ENCODE measurements at places on chromosomes 6 and 20.

DNA sequence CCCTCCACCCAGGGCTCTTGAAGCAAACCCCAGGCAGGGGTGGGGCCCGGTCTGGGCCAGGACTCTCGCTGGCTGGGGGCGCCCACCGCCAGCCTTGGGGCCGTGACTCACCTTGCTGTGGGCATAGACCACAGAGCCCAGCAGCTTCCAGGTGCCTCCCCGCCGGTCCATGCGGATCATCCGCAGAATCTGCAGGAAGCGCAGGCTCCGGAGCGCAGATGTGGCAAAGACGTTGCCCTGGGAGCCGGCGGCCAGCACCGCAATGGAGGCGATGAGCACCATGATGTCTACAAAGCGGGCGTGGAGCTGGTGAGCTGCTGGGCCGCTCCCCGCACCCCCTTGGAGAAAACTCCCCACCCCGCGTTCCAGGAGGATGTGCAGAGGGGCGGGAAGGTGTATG is 27.9 kb downstream of the KCNQ2 start:
- ATAC-seq, result no peak

- ATAC-seq, result no peak
Observed at GRCh38 chr20:53488775-53489272, 104.8 kb downstream of the ZNF217 start.

- ATAC-seq, result no peak
Observed at GRCh38 chr20:34581341-34582184, 23.0 kb downstream of the MAP1LC3A start.

DNA sequence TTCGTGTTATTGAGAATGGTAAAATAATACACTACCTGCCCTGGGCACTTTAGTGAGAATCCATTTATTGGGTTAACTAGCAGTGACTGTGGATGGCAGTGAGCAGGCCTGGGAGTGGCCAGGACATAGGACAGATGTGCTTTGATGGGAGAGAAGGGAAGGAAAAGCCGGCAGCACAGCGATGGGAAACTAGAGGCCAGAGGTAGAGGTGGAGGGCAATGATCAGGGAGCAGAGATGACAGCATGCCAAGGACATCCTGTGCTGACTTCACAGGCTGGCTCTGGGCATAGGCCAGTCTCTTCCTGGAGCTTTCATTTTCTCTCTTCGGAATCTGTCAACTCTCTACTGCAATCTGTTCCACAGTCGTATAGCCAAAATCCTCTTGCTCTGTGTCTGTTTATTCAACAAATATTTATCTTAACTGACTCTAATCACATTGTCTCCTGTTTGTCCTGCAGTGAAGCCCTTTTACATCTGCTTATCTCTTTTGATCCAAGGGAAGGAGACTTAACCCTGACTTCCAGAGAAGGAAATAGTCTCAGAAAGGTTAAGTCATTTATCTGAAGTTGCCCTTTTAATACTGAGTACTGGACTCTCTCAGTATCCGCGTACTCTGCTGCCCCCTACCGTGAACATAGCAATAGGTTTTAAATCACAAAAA is 18.4 kb upstream of the MMP24 start:
- ATAC-seq, result peak; percentile 92

DNA sequence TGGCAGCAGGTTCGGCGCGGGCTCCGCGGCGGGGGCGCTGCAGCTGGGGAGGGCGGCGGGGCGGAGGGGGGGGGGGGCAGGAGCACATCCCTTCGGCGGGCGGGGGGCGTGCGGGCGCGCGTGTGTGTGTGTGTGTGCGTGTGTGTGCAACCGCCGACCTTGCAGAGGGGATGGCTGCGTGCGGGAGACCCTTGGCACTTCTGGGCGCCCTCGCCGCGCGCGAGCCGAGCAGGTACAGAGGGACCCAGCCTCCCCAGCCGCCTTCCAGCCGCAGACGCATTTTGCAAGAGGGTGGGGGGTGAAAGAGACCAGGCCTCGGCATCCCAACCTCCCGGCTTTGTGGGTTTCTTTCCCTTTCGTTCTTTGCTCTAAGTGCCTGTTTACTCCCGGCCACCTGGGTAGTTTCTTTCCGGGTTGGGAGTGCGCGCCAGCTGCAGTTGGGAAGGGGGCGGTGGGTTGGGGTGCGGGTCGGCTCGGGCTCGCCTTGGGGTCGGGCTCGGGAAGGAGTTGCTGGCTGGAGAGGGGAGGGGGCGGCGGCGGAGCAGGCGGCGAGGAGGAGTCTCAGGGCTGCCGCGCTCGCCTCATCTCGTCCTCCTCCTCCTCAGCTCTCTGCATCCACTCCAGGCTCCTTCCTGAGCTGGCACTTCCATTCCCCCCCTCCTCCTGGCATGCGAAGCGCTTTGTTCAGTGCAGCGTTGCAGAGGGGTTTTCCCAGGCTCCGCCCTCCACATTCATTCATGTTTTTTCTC is 620 bp downstream of the HIVEP1 start:
- ATAC-seq, result peak; percentile 21
